CD8-positive, alpha-beta T cell (primary cell): ENCODE measurements at places on chromosomes 6 and 20.

- DNase-seq, result no peak
Measured at GRCh38 chr20:57092900-57093530, 173.4 kb downstream of the BMP7 start.

- DNase-seq, result no peak
Measured at GRCh38 chr6:129966125-129966524, 52.3 kb upstream of the L3MBTL3 start.

GRCh38 chr20:24490598-24490997 is 21.2 kb downstream of the SYNDIG1 start:
- no peak for DNase-seq

GRCh38 chr6:143197377-143197776 is 136.7 kb downstream of the AIG1 start:
- DNase-seq, result no peak

DNA sequence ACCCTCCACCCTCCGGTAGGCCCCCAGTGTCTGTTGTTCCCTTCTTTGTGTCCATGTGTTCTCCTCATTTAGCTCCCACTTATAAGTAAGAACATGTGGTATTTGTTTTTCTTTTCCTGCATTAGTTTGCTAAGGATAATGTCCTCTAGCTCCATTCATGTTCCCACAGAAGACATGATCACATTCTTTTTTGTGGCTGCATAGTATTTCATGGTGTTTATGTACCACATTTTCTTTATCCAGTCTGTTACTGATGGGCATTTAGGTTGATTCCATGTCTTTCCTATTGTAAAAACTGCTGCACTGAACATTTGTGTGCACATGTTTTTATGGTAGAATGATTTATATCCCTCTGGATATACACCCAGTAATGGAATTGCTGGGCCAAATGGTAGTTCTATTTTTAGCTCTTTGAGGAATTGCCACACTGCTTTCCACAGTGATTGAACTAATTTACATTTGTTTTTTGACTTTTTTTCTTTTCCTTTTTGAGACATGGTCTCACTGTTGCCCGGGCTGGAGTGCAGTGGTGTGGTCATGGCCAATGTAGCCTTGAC is 4.5 kb downstream of the KPNA5 start:
- no peak for DNase-seq

GRCh38 chr20:48669946-48670605 is 157.7 kb downstream of the PREX1 start:
- DNase-seq, result no peak

DNA sequence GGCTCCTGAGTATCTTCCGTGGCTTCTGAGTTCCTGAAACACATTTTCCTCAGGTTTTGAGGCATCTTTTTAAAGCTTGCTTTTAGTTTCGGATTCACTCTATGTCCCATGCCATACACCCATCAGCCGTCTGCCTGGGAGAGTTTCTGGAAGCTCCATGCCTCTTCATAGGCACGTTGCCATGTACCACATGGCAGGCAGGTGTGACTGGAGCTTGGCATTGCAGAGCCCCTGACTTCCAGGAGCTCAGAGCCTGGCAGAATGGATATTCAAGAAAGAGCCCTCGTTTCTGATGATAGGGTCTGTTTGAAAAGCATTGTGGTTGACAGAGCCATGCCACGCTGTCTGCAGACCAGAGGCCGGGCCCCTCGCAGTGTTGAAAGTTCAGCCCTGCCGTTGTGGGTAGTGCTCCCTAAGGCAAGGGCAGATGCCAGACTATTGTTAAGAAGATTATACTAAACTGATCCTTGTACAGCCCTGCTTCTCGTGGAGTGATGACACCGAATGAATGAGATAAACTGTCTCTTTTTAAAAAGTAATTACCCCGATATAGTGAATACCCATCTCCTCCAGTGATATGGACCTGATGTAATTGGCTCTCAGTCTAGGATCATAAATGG is 100.0 kb downstream of the RPP40 start:
- no peak for DNase-seq

GRCh38 chr6:135085700-135086413 is 31.2 kb upstream of the HBS1L start:
- DNase-seq, result peak; percentile 14

DNA sequence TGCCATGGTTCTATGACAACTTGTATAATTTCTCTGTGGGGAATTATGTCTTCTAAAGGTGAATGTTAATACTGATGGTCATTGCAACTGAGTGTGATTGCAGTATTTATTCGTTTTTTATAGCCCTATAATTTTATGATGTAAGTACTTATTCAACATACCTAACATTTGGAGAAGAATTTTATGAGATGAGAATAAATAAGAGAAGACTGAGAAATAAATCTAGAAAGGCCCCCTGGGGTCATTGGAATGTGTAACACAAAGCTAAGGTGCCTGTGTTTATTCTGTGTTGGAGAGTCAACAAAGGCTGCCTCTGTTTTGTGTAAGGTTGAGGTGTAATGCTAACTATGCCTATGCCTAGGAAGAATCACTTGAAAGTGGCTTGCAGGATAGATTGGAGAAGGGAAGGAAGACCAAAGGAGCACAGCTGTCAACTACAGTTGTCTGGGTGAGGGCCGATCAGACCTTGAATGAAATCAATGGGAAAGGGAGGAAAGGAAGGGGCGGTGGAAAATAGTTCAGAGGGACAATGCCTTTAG is 1076.7 kb downstream of the KIF16B start:
- DNase-seq, result no peak

DNA sequence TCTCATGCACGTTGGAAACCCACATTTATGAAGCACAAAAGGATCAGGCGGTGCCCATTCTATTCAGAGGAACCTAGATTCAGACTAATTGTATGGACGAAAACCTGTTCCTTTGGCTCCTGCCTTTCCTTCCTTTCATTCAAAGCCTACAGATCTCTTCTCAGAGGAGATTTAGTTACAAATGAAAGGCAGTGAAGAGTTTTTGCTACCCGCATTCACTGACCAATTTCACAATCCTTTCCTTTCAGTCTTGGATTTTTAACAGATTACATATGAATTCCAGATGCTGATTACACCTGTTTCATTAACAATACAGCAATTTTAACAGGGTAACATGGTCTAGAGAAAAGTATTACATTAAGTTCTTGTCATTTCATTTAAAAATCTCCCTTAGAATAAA is 32.0 kb downstream of the TMEM242 start:
- DNase-seq, result no peak

DNA sequence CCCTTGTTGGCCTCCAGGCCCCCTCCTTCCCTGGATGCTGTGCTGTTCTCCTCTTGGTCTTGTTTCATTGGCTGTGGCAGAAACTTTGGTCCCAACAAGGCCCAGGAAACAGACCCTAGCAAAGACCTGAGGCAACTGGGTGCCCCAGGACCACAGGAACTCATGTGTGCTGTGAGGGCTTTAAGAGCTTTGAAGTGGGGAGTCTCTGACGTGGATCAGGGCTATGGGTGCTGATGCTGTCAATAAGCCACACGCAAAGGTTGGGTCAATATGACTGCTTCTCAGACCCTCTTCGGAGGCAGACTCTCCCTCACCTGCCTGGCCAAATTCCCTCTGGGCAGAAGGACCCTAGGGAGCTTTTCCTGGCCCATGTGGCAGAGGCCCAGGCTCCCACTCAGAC is 91.5 kb upstream of the MLN start:
- peak; percentile 78 for DNase-seq

DNA sequence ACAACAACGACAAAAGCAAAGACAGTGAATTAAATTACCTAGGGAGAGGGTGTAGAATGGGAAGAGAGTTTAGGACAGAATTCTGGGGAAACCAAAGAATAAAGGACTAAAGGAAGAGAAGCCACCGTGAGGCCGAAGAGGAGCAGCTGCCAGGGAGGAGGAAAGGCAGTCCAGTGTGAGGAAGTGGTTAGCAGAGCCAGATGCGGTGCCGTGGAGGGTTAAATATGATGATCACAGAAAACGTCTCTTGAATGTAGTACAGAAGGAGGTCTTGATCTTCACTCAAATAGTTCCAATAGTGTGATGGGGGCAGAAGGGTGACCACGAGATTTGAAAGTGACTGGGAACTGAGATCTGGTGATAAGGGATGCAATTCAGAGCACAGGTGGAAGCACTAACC is 67.7 kb downstream of the TMEM244 start:
- DNase-seq, result no peak

GRCh38 chr6:17149571-17149970 is 47.7 kb downstream of the STMND1 start:
- no peak for DNase-seq

- DNase-seq, result no peak
Measured at GRCh38 chr20:957544-957943, 41.4 kb upstream of the ANGPT4 start.

DNA sequence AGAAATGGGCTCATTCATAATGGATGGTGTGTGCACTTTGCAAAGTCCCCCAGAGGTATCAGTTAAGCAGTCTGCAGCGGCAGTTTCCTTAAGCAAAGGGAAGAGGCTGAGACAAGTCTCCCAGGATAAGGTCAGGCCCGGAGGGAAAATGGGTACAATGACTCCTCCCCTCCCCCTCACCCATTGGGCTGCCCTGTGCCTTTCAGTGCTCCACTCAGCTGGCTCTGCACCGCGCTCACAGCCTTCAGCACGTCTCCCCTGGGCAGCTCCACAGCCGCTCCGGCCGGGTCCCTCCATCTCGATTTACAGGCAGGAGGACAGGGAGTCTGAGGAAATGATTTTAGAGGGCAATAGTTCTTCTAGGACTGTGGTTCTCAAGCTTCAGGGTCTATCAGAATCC is 264.8 kb downstream of the LRFN2 start:
- DNase-seq, result no peak

GRCh38 chr6:139194740-139195139 is 59.9 kb downstream of the HECA start:
- DNase-seq, result no peak

- DNase-seq, result no peak
Measured at GRCh38 chr6:129203190-129203900, 320.4 kb downstream of the LAMA2 start.

GRCh38 chr6:107228754-107229153 is 113.4 kb upstream of the BEND3 start:
- DNase-seq, result no peak

GRCh38 chr20:40939667-40940066 is 89.0 kb upstream of the TOP1 start:
- DNase-seq, result no peak

DNA sequence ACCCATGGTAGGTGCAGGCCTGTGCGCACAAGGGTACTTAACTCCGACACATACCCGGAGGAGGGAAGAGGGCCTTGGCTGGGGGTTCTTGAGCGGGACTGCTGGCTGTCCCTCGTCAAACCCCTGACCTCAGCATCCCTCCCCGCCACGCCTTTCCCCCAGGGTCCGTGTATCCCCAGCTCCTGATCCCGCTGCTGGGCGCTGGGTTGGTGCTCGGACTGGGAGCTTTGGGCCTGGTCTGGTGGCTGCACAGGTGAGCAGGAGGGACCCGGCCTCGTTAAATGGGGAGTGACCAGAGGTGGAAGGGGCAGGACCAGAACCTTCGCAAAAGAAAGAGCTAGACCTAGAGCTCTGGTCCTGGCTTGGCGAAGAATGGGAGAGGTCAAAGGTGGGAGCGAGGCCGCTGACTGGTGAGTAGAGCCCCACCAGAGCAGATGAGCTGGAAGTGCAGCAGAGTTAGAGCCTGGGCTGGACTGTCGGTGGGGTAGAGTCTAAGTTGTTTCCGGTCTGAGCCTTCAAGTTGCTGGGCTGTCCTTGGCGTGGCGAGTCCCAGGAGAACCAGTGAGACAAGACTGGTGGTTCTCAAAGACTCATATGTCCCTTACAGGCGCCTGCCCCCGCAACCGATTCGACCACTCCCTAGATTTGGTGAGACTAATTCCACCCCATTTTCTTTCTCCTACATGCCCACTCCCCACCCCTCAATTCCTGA is 963 bp downstream of the MPIG6B start:
- DNase-seq, result no peak

DNA sequence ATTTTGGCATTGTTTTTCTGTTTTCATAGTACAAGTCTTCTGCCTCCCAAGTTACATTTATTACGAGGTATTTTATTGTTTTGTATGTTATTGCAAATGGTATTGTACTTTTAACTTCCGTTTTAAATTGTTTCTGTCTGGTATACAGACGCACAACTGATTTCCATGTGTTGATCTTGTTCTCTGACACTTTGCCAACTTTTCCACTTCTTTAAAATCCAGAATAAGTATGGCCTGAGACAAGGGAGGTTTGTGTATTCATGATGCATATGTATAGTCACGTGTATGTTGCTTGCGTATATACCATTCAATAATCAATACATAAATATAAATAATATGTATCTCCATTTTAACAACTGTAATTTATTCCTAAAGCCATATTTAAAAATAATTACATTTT is 41.2 kb downstream of the THBS2 start:
- peak; percentile 12 for DNase-seq

GRCh38 chr6:99951016-99951805 is 42.8 kb downstream of the MCHR2 start:
- no peak for DNase-seq

DNA sequence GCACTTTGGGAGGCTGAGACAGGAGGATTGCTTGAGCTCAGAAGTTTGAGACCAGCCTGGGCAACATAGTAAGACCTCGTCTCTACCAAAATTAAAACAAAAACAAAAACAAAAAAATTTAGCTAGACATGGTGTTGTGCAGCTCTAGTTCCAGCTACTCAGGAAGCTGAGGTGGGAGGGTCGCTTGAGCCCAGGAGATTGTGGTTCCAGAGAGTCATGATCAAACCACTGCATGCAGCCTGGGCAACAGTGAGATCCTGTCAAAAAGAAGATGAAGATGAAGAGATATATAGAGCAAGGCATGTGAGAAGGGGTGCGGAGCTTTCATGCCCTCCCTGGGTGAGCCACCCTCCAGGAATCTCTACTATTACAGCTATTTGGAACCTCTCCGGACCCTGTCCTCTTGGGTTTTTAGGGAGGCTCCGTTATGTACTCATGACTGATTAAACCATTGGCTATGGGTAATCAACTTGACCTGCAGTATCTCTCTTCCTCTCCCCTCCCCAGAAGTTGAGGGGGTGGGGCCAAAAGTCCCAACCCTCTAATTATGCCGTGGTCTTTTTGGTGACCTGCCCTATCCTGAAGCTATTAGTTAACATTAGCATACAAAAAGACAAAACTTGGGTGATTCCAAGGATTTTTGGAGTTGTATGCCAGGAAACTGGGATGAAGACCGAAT is 9.0 kb downstream of the POLH start:
- DNase-seq, result peak; percentile 9

GRCh38 chr6:128513878-128514277 is 6.5 kb downstream of the PTPRK start:
- DNase-seq, result no peak

DNA sequence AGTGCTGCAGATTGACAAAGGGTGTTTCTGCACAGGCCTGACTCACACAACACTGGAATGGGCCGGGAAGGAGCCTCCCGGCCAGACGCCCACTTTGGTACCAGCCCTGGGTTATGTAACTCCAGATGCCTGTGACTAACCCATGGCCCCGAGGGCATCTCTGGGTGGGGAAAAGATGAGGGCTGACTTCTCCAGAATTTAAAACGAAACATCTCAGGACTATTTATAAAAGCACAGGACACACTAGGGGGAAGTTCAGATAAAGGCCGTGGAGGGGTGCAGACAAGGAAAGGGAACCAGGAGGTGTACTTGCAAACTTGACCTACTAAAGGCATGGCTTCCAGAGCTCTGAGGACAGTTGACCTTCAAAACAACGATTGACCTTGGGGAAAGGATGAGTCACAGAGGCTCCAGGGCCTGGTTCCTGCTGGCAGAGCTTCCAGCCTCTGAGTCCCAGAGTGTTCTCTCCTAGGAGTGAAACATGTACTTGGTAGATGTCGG is 196.9 kb downstream of the NFATC2 start:
- DNase-seq, result no peak
